ENCODE measurements at places on chromosomes 4 and X.

DNA sequence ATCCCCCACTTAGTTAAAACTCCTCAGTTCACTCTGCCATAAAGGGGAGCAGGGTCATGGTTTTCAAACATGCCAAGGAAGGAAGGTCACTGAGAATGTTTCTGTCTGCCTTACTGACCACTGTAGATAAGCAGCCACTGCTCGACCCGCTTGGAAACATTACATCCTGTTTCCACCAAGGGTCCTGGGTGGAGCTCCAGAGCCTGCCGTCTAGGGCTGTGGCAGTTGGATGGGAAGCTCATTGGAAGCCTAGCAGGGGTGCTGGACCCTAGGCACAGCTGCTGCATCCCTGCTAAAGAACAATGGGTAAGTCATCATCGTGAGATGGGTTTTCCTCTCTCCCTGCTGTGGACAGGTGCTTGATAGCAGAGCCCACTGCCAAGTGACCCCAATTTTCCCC lies 76.0 kb upstream of the SRD5A3 start:
- no peak for DNase-seq

- DNase-seq = no peak
Measured at GRCh38 chr4:127165971-127166370, 466.8 kb upstream of the INTU start.

- no peak for DNase-seq
Measured at GRCh38 chr4:87851332-87851731, 18.6 kb downstream of the MEPE start.

DNA sequence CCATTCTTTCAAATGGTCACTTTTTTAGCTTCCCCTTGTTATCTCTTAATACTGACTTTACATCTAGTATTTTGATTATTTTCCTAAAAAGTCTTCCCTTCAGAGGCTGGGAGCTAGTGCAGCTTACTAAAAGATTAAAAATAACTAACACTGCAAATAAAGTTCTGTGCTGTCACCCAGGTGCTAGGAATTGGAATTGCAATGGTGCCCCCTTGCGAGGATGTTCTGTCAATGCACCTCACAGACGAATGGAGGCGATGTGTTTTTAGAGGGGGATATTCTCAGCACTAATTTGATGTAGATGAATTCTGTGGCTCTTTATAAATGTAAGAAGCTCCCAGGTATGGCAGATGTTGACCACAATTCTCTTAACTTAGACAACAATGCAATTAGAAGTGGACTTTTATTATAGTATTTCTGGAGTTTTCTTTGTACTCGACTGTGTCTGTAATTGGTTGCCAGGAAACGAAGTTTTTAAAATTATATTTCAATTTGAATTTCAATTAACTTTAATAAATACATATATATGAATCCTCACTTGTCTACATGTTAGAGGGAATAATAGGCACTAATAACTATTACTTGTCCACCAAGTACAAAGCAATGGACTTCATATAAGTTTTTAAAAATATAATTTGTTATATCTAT lies 22.0 kb upstream of the SMIM31 start:
- peak; percentile 21 for DNase-seq

- DNase-seq = no peak
Measured at GRCh38 chrX:48802905-48803200, 986 bp downstream of the HDAC6 start.

- no peak for DNase-seq
Measured at GRCh38 chr4:172168888-172169287, 355.7 kb downstream of the GALNTL6 start.

DNA sequence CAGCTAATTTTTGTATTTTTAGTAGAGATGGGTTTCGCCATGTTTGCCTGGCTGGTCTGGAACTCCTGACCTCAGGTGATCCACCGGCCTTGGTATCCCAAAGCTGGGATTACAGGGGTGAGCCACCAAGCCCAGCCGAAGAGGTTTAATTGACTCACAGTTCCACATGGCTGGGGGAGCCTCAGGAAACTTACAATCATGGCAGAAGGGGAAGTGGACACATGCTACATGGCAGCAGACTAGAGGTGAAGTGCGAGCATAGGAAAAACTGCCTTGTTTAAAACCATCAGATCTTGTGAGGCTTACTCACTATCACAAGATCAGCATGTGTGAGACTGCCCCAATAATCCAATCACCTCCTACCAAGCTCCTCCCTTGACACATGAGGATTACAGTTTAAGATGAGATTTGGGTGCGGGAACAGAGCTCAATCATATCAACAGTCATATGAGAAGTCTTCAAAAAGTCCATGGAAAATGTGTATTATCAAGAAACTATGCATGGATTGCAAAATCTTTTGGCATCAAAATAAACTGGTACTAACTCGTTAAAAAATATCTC lies 25.8 kb upstream of the RPL39 start:
- no peak for DNase-seq

DNA sequence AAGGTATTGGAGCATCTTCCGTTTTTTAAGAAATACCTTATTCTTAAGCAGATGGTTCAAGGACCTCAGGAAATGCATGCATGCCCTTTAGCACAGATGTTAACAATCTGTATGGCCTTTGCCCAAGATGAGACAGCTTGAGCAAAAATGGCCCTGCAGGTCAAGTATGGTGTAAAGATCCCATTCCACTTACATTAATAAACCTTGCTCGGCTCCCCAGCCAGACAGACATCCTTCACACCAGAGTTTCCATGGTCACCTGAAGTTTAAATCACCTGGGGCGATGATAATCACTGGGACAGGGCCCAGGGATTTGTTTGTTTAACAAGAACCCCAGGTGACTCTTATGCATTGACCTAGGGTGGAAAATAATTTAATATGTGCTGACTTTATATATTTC lies 287.0 kb upstream of the NOCT start:
- DNase-seq = no peak

DNA sequence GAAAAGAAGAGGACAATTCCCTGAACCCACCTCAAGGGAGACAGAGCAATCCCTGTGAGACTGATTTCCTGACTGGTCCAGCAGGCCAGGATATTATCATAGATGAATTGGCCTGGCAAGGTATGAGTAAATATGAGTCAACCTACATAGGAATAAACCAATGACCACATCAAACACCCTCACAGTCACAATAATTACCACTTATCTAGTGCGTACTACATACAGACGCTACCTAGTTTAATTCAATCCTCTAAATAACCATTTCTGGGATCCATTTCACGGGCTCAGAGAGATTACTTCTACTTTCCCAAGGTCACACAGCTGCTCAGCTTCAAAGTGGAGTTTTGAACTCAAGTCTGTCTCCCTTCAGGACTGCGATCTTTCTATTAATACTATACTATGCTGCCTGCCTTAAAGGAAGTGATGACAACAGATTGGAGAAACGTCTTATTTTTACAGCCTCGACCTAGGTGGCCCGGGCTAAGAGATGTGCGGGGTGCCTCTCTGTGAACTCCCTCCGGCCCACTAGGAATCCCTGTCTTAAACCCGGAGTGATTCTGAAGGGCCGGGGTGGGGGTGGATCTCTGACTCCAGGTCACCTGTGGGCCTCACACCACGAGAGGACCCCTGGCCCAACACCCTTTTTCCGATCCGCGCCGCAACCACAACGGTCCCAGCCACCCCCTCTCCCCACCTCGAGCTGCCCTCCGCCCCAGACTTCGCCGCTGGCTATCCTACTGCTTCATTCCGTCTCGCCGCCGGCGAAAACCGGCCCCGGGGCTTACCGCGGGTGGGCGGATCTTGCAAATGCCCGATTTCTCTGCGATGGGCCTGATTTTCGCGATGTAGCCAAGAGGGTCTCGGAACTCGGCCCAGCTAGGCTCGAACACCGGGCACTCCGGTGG lies 800 bp downstream of the KDM5C start:
- DNase-seq = no peak

DNA sequence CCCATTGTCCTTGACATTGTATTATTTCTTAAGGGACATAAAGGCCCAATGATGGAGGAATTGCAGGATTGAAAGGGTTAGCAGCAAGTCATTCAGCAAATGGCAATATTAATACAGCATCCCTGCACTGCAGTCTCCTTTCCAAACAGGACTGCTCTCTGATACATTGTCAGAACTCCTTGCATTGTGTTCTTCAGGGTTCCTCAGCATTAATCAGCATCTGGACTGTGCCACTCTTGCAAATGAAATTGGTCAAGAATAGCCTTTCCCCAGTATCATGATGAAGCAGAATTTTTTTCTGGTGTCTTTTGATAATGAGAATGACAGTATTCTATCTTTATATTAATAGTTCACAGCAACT lies 272.6 kb upstream of the HAND2 start:
- no peak for DNase-seq

GRCh38 chr4:147054228-147054872 lies 108.7 kb upstream of the TTC29 start:
- DNase-seq = no peak

GRCh38 chrX:131746491-131746968 lies 202.7 kb downstream of the OR13H1 start:
- no peak for DNase-seq

- no peak for DNase-seq
Measured at GRCh38 chrX:121598356-121598755, 550.9 kb downstream of the GLUD2 start.

DNA sequence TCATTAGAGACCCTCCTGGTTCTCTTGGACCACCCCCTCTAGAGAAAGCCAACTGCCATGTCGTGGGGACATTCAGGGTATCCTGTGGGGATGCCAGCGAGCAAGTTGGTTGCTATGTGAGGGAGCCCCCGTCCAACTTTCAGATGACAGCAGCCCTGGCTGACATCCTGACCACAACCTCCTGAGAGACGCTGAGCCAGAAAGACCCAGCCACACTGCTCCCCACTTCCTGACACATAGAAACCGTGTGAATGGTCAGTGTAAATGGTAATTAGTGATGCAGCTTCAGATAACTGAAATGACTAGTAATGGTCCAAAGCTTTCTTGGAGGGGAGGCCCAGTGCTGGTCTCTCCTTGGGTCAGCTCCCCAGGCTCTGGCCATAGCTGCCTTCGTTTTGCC lies 10.8 kb downstream of the CLCN4 start:
- DNase-seq = no peak

- no peak for DNase-seq
Measured at GRCh38 chrX:154352012-154352401, 22.4 kb downstream of the FLNA start.

DNA sequence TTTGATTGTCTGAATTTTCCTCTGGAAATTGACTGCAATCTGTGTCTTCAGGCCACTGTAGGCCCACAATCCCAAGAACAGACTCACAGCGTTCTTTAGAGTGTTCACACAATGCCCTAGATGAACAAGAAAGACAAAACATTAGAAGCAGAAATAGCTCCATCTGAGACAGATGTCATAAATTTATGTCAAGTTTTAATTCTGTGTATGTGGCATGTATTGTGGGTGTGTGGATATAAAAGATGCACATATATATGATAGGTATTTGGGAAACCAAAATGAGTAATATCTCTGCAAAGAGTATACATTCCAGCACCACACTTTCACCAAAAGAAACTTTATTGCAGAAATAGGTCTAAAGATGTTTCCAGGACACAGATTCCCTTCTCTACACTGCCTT lies 176.1 kb downstream of the CORIN start:
- DNase-seq = no peak

- no peak for DNase-seq
Measured at GRCh38 chrX:10819973-10820372, 199.6 kb upstream of the MID1 start.

DNA sequence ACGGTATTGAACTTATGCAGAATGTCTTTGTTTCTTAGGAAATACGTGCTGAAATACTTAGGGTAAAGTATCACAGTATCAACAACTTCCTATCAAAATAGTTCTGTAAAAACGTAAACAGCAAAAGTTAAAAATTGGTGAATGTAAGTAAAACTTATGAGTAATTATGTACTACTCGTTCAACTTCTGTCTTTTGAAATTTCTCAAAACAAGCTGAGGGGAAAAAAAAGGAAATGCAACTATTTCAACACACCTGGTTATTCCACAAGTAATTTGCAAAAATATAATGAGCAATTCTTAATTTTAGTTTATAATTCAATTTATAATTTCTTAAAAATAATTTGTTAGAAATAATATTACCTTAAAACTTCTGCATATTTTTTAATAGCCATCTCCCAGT lies 8.3 kb downstream of the PPID start:
- no peak for DNase-seq

DNA sequence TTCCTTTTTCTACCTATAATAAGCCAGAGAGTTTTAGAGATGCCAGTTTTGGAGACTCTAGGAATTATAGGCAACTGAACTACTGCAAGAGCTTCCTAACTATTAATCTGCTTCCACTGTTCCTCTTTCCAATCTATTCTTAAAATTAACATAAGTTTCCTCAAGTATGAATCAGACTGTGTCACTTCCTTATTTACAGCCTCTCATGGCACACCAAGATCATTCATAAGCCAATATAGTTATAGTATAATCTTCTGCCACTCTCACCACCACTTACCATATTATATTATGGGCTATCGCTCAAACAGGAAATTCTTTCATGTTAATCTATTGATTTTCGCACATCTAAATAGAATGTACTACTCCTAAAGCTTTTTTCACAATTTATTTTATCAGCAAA lies 383.5 kb downstream of the STPG2 start:
- no peak for DNase-seq

- DNase-seq = no peak
Measured at GRCh38 chr4:36115312-36115711, 129.0 kb downstream of the ARAP2 start.

DNA sequence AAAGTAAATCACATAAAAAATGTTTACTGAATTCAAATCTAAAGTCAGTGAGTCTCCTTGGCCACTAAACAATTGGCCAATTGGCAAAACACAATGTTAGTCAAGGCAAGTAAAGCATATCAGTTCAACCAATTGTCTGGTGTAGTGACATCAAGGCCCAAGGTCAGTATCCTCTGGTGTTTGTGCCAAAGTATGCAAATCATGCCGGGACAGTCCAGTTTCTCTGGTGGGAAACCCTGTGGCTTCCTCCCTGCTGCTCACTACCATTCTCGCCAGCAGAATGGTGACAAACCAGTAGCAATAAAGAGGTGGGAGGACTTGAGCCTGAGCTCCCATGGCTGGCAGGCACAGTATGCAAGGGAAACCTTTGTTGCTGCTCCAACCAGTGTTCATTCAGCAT lies 314.9 kb upstream of the FGF13 start:
- no peak for DNase-seq

DNA sequence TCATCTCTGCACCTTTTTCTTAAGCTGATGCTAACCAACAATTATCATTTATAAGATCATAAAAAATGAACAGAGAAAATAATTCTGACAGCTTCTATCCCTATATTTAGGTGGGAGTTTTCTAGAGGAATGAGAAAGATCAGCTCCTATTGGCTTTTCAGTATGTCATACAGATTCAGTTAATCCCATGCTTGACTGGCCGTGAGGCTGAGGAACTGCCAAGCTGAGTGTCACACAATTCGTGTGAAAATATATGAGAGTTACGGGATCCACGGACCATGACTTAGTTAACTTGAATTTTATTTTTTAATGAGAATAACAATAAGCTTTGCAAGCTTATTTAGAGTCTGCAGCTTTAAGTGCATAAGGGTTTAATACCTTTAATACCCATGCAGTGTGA lies 37.5 kb downstream of the PHEX start:
- no peak for DNase-seq

GRCh38 chr4:2408401-2408958 lies 10.0 kb downstream of the ZFYVE28 start:
- no peak for DNase-seq
